ENCODE measurements at places on chromosomes 3 and 15.

DNA sequence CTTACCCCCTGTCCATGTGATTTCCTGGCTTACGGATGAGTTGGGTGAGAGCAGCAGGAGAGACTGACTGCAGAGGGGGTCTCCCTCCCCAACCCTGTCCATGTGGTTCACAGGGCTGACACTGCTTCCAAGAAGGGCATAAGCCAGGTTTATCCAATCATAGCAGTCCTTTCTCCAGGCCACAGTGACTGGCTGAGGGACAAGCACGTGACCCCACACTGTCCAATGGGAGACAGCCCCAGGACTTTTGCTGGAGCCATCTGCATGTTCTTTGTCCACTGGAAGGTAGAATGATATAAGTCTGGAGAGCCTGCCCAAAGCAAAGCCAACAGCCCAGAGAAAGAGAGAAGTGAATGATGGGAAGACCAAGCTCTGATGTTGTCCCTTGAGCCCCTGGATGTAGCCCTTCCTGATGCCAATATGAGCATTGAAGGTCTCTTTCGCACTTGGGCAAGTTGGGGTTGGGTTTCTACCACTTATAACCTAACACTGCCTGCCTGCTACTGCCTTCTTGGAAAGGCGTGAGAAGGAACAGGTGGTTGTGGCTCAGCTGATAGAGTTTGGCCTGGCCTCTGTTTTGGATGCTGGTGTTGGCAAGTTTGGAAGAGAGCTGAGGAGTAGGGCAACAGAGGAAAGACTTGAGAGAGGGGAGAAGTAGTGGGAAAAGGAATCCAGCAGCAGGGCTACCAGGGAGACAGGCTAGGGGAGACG lies 41.3 kb upstream of the GRIP2 start:
- no peak for DNase-seq

DNA sequence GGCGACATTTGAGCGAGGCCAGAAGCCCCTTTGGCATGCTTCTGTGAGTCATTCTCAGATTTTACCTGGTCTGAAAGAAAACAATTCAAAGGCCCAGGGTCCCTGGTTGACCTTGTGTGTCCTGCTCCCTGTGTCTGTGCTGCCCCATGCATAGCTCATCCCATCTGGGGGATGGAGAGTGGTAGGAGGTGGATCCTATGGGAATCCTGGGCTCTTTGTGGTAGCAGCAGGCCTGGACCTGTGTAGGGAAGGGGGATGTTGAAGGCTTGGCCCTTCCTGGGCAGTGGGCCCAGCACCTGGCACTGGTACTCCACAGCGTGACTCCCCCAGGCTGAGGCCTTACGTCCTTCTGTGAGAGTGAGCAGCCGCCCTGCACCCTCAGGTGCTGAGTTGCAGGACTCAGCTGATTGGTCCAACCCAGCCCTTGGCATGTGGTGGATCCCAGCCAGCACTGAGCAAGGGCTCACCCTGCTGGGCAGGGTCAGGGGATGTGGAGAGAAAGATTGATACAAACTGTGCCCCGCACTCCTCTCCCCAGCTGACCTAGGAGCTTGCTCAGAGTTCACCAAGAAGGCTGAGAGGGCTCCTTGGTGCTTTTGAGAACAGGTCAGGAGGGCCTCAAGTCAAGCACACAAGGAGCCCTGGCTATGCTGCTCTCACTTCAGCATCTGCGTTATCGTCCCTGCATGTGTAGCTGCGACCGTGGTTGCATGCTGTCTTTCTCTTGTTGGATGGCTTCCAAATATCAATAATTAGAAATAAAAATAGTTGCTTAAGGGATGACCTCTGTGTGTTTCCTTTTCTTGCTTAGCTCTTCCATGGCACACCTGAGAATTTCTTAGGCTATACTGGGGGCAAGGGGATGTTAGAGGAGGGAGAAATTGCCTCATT lies 21.4 kb upstream of the JMJD7 start:
- no peak for DNase-seq

DNA sequence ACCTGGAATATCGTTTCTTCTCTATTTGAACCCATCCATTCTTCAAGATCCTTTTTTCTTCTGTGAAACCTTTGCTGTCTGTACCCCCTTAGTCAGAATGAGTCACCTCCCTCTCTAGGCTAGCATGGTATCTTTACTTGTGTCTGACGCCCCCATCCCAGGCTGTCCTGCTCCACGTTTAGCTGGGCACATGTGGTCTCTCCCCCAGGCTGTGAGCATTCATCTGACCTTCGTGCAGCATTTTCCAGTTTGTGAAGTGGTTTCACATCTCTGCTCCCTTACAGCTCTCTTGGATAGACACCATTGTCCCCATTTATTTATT lies 14.3 kb upstream of the TLE3 start:
- no peak for DNase-seq

DNA sequence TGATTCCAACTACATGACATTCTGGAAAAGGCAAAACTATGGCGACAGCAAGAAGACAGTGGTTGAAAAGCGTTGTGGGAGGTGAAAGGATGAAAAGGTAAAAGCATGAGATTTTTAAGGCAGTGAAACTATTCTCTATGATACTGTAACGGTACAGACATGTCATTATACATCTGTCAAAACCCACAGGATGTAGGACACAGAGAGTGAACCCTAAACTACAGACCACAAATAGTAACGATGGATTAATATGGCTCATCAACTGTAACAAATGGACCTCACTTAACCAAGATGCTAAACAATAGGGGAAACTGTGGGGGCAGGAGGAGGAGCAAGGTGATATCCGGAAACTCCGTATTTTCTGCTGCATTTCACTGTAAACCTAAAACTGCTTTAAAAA lies 39.1 kb downstream of the MYO9A start:
- DNase-seq = no peak

GRCh38 chr3:172648747-172649146 lies 62.1 kb downstream of the NCEH1 start:
- no peak for DNase-seq

- DNase-seq = no peak
Measured at GRCh38 chr15:101161656-101162055, 90.2 kb downstream of the CHSY1 start.

DNA sequence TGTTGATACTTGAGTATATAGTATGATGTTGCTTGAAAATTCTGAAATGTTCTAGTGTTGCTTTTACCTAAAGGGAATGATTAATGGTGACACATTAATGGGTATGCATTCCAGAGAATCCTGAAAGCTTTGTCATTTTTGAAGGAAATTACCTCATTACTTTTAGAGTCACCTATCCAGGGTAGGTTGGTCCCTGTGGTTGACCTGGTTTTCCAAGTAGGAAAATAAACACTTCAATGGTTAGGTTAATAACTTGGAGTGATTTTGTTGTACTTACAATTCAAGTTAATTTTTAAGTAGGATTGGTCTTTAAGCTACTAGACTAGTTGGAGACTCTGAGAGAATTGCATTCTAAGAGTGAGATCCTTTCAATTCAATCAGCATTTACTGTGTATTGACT lies 31.0 kb downstream of the MITF start:
- no peak for DNase-seq

DNA sequence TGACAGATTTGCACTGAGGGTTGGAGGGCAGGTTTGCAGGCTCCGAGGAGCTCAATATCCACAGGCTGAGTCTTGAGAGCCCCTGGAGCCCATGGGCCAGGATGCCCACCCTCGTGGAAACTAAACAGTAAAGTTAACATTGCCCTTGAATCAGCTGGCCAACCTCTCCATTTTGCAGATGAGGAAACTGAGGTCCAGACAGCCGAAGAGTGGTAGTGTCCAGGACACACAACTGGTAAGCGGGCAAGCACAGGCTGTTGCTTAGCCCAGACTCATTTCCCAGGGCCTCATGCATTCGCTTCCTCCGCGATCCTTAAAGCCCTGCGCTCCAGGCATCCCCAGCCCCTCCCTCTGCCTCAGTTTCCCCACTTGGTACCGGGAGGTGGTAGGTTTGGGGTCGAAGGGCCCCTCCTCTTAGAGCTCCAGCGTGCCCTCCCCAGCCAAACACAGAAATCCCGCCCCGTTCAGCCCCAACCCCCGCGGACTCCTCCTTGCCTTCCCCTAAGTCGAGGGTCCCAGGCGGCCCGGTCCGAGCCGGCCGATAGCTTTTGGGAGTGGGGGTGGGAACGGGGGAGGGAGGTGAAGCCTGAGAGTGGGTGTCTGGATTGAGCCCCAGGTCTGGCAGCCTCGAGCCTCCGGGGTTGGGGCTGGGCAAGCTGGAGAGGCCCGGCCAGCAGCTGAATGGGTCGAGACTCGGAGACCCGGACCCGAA lies 3.5 kb downstream of the PTH1R start:
- no peak for DNase-seq

- no peak for DNase-seq
Measured at GRCh38 chr3:63228087-63228486, 50.0 kb upstream of the SYNPR start.

GRCh38 chr15:69920221-69920620 lies 177.5 kb downstream of the TLE3 start:
- no peak for DNase-seq

GRCh38 chr3:61761694-61762430 lies 200.5 kb downstream of the PTPRG start:
- no peak for DNase-seq
